Activated naive CD8-positive, alpha-beta T cell treated with anti-CD3 and anti-CD28 coated beads for 36 hours (primary cell): ENCODE measurements at places on chromosomes 4 and X. TPM values are rescaled to one million over a fixed set of nuclear protein-coding genes. Genes with fewer than 3 reads are reported as not detected.

SGMS2 gene
- total RNA-seq, result 0.46 TPM

ZNF141 gene
- 27.5 TPM for total RNA-seq

STPG2 gene
- total RNA-seq, result not detected

DNA sequence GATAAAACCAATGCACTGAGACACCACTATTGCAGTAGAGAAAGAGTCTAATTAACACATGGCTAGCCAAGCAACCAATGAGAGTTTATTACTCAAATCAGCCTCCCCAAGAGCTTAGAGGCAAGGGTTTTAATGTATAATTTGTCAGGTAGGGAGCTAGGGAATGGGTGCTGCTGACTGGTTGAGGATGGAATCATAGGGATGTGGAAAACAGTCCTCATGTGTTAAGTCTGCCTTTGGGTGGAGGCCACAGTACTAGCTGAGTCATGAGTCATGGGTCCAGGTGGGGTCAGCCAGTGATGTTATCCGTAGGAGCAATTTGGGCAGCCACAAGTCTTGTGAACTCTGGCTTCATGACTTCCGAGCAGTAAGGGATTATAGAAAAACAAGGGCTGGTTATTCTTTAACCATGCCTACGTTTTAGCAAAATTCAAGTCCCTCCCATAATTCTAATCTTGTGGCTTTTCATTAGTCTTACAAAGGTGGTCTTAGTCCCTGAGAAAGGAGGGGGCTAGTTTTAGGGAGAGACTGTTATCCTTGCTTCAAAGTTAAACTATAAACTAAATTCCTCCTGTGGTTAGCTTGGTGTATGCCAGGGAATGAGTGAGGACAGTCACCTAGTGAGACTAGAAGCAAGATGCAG, 25.1 kb upstream of the PLAC8 start:
- no peak for DNase-seq

- peak; percentile 46 for DNase-seq
Observed at GRCh38 chrX:132737743-132738142, 220.7 kb downstream of the HS6ST2 start.

DNA sequence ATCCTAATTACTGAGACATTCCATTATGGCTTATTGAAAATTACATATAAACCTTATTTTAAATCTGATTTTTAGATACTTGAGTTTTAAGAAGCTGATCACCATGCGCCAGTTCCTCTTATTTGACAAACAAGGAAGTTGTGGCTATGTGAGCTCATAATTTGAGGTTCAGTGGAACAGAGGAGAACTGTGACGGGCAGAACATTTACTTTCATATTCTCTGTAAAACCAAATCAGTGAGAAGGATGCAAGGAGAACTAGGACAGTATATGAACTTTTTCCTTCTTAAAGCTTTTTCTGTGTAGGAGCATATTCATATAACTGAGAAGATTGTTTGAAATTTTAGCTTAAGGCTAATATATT, 25.3 kb downstream of the STIM2 start:
- no peak for DNase-seq
